Lower leg skin (tissue), 4 donors: ENCODE measurements at places on chromosomes 11 and 22. TPM values are rescaled to one million over a fixed set of nuclear protein-coding genes. Genes with fewer than 3 reads are reported as not detected.

Gene PRG3
- not detected for total RNA-seq

- no peak for DNase-seq
Observed at GRCh38 chr11:105598371-105598770, 11.5 kb upstream of the GRIA4 start.

- DNase-seq: no peak
Observed at GRCh38 chr22:26608129-26608528, 9.7 kb downstream of the CRYBB1 start.

- no peak for DNase-seq
Observed at GRCh38 chr11:85768473-85769146, 42.3 kb downstream of the SYTL2 start.

GRCh38 chr11:16040151-16040550 lies 316.2 kb downstream of the SOX6 start:
- no peak for DNase-seq
